Pulmonary artery endothelial cell (primary cell): ENCODE measurements at places on chromosomes 12 and 14. TPM values are rescaled to one million over a fixed set of nuclear protein-coding genes. Genes with fewer than 3 reads are reported as not detected.

DNA sequence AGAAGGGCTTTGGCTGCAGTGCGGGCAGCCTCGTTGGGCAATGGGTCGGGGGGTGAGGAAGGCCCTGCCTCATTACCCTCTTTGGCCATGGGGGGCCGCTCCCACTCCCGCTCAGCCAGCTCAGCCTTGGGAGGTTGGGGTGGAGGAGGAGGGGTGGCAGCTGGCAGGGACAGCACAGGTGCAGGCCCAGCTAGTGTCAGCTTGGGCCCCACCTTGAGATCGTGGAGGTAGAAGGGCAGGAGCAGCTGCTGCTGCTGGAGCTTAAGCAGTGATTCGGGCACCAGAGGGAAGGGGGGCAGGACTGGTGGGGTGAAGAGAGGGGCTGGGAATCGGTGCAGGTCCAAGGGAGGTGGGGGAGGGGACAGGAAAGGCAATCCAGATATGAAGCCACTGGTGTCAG, 26.0 kb downstream of the ZFHX2 start:
- no peak for DNase-seq

- DNase-seq = peak; percentile 50
Observed at GRCh38 chr12:53746592-53747092, 5.1 kb downstream of the CISTR start.

The KERA gene
- total RNA-seq = not detected in 2 replicates

DNA sequence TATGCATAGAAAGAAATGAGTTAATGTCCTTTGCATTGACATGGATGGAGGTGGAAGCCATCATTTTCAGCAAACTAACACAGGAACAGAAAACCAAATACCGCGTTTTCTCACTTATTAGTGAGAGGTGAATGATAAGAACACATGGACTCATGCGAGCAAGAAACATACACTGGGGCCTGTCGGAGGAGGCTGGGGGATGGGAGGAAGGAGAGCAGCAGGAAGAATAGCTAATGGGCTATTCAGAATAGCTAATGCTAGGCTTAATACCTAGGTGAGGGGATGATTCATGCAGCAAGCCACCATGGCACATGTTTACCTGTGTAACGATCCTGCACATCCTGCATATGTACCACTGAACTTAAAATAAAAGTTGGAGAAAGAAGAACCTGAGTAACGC, 29.1 kb upstream of the SYT1 start:
- DNase-seq = no peak

DNA sequence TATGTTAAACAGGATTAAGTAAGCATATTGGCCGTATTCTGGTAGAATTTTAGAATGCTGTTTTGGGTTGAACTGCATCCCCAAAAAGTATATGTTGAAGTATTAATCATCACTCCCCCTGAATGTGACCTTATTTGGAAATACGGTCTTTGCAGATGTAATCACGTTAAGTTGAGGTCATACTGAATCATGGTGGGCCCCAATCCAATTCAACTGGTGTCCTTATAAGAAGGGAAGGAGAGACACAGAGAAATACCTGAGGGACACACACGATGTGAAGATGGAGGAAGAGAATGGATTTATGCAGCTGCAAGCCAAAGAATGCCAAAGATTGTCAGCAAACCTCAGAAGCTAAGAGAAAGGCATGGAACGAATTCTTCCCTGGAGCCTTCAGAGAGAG, 268.6 kb downstream of the ITPR2 start:
- no peak for DNase-seq
